ENCODE measurements at places on chromosomes 7 and 10.
A peak's percentile ranks its signal among the peaks of the same experiment; 100 is the strongest.

DNA sequence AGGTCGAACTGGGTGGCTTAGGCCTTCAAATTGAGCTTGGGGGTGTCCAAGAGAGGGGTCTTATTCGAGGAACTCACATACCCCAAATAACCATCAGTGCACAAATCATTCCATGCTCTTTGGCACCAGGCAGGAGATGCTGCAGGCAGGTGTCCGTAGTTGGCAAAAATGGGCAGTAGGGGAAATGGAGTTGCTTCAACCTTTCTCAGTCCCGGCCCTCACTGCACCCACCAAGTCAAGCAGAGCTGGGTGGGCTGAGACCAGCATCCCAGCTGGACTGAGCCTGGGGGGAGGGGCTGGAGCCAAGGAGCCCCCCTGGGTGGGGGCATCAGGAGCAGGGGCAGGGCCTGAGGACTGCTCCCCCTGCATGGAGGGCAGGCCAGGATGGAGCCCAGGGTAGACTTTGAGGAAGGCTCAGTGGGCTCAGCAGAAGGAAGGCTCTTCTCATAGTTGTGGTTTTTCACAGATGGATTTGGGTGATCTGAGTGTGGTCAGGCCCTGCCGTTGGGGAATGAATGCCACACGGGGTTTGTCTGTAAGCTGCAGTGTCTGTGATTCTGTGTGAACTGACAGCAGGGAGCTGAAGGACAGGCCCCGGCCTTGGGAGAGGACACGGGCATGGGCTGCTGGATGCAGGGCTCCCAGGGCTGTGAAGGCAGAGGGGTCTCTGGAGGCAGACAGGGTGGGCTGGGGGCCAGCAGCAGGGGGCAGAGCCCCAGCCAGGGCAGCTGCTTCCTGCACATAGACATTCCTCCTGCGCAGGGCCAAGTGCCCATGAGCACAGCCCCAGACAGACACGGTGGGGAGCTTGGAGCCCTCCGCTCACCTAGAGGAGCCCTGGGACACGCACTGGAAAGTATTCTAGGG, 144.5 kb downstream of the ADCY1 start:
- DNase-seq = no peak

- DNase-seq = no peak
Observed at GRCh38 chr10:23173214-23174073, 18.7 kb upstream of the PTF1A start.

DNA sequence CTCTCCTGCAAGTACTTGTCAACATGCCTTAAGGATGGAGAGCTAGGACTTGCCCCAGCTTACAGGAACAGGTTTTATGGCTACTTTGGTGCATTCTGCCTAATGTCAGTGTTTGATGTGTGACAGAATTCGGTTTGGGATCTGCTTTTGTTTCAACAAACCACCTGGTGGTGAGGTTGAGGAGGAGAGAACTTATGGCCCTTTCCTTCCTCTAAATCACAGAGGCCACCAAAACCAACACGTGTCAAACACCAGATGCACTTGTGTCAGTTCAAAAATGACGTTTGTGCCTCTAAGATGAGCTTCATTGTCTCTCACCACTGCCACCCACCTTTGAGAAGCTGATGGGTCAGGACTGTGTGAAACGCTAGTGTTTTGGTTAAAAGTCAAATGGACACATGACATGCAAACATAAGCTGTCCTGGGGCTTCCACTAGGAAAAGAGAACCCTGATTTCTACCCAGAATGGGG, 83.9 kb downstream of the OSBPL3 start:
- DNase-seq = no peak

DNA sequence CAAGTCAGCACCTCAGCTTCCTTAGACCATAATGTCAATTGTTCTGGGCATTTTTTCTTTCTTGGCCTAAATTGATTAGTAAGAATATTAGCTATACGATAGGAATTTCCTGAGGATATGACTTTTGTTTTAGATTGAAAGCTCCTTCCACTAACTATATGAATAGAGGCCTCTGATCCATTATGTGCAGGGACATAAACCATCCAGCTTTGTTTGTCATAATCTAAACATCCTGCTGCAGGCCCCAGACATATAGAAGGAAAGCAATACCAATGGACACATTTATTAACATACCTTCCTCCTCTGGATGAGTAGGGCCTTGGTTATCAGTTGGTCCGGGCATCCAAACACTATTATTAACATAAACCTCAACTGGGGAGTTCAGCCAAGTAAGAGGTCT, 4.3 kb upstream of the GIMAP4 start:
- no peak for DNase-seq

DNA sequence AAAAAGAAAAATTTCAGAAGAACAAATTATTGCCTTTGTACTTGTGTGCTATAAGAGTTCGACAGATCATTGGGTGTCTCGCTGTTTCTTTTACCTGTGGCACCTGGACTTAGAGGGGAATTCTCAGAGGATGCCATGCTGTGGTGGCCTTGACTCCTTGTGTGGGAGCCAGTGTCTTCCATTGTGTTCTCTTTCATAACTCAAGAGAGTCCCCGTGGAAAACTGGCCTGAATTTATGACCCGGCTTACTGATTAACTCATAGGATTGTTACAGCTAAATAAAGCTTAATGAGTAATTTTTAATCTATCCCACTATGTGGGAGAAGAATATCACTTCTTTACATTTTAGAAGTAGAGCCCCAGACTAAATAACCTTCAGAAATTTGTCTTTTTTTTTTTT, 54.5 kb downstream of the UBE3C start:
- no peak for DNase-seq

DNA sequence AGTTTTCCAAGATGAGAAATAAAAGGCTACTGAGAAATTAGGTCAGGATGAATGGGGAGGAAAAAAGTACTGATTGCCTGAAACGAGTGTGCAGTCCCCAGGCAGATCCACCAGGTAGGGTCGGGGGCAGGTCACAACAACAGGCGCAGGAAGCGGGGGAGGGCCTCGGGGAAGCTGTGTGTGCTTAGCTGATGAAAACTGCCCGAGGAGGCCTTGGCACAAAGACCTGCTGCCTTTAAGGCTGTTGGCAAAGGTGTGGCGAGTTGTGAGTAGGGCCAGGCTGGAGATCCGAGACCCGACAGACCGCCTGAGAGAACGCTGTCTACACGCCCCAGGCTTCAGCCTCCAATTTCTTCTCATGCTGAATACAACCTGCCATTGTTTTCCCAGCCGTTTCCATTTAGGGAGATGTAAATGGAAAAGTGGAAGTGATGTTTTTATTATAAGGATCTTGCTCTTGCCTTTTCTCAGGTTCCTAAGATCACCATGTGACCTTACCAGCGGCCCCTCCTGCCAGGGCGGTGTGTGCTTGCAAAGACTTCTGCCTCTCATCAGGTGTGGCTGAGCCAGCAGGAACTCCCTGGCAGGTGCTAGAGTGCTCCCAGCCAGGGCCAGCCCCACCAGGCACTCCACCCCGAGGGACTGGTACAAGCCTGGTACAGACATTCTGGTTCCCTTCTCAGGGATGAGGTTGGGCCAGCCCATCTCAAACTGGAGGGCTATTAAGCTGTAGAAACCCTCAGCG, 60.8 kb downstream of the DLG5 start:
- no peak for DNase-seq

DNA sequence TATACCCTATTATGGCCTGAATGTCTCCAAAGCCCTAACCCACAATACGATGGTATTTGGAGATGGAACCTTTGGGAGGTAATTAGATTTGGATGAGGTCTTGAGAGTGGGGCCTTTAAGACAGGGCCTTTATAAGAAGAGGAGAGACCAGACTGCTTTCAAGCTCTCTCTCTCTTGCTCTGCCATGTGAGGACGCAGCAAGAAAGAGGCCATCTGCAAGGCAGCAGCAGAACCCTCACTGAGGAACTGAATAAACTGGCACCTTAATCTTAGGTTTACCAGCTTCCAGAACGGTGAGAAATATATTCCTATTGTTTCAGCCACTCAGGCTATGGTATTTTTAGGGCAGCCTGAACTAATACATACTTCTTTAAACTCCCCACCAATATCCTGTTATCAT, 2.0 kb upstream of the GNAI1 start:
- DNase-seq = no peak

GRCh38 chr10:86246279-86246940, 120.2 kb downstream of the GRID1 start:
- DNase-seq = no peak

DNA sequence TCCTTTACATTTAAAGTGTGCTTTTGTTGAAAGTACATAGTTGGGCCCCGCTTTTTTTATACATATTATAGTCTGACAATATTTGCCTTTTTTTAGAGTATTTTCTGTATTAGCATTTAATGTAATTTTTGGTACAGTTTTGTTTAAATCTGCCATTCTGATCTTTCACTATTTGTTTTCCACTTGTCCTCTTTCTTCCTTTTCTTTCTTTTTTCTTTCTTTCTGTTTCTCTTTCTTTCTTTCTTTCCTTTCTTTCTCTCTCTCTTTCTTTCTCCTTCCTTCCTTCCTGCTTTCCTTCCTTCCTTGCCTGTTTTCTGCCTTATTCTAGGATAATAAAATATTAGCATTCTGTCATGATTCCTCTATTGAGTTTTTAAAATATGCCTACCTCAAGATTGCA, 9.5 kb downstream of the LIPK start:
- DNase-seq = no peak

- no peak for DNase-seq
Observed at GRCh38 chr7:85882335-85882734, 695.5 kb upstream of the SEMA3D start.

DNA sequence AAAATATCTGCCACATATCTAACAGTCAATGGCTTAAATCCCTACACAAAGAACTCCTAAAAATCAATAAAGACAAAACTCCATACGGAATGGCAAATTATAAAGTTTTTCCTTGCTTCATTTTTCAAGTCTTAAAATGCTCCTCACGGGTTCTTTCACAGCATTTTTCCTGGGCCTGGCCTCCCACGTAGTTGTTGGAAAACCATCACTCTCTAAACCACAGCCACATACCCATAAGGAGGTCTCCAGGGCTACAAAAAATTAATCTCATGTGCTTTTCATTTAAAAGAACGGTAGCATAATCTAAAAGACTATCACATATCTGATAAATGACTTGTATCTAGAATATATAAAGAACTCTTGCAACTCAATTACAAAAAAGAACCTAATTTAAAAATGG, 2.9 kb downstream of the COA1 start:
- DNase-seq = no peak

DNA sequence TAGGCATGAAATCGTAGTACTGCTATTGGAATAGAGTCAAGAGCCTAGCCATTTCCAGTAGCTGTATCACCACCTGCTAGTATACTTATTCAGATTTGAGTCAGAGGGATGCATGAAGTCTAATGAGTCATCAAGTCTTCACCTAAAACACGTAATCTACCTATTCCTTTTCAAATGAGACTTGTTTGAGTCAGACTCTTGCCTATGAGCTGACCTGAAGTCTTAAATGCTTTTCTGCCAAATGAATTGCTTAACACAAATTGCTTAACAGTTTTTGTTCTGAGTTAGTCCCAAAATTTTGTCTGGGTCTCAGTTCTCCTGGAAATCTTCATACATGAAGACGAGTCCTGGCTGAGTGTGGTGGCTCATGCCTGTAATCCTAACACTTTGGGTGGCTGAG, 165.2 kb downstream of the GNAT3 start:
- no peak for DNase-seq

DNA sequence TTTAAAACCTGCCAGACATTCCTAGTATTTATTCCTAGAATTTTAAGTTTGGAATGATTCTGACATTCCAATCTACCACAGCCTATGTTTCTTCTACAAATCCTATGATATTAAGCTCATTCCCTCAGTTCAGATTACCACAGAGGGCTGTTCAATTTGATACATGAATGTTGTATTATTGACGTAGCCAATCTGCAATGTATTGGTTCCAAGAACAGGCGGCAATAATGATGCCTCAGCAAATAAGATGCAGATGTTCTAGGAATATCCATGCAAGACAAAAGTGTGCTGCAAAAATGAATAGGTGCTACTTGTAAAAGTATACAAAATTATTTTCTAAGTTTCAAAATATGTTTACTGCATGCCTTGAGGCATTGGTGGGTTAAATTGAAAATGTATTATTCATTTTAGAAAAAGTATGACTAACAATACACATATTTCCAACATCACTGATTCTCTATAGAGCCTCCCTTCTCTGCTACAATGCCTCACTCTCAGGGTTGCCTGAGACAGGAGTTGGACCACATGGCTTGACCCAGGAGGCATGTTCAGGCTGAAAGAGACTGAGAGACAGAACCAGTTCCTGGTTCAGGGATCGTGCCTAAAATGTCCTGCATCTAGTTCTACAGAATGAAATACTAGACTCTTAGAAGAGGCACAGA, 94.1 kb upstream of the CREB5 start:
- DNase-seq = no peak

DNA sequence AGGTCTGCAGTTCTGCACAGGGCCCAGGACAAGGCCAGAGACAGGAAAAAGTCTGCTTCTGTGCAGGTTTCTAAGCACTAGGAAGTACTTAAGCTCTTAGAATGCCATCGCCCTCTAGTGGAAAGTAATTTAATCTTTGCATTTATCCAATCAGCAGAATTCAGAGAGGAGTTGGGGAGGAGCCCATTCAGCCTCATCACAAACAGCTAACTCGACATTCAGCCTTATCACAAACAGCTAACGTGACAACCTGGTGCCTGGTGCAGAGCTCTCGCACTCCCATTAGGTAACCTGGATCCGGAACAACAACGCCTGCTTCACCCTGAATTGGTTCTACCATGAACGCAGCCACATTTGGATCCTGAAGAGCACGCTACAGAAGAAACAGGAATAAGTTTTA, 15.2 kb downstream of the OAT start:
- peak; percentile 64 for DNase-seq

GRCh38 chr7:12518920-12519681, 51.4 kb upstream of the SCIN start:
- no peak for DNase-seq

GRCh38 chr10:8133146-8133545, 78.7 kb downstream of the GATA3 start:
- no peak for DNase-seq

- DNase-seq = no peak
Observed at GRCh38 chr10:12088919-12089318, 20.2 kb downstream of the DHTKD1 start.

DNA sequence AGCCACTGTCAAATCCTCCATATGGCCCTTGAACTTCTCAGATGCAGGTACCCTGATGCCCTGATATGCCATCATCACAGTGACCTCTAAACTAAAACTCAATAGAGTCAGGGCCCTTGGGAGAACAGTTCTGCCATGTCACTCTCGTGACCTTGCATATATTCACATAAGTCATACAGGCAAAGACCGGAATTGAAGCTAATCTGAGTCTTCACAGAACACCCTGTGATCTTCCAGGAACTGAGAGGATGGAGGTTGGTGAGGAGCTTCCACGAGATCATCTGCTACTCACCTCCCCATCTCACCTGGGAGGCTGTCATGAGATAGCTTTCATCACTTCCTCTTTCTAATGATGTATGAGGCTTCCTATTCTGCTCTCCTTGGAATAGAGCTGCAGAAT, 228.7 kb upstream of the CCDC6 start:
- no peak for DNase-seq

- DNase-seq = no peak
Observed at GRCh38 chr7:31175672-31176071, 123.6 kb downstream of the ADCYAP1R1 start.

All from cerebellum (tissue), 4 donors.